ENCODE measurements at places on chromosomes 2 and 18. TPM values are rescaled to one million over a fixed set of nuclear protein-coding genes. Genes with fewer than 3 reads are reported as not detected.
A peak's percentile ranks its signal among the peaks of the same experiment; 100 is the strongest.

DNA sequence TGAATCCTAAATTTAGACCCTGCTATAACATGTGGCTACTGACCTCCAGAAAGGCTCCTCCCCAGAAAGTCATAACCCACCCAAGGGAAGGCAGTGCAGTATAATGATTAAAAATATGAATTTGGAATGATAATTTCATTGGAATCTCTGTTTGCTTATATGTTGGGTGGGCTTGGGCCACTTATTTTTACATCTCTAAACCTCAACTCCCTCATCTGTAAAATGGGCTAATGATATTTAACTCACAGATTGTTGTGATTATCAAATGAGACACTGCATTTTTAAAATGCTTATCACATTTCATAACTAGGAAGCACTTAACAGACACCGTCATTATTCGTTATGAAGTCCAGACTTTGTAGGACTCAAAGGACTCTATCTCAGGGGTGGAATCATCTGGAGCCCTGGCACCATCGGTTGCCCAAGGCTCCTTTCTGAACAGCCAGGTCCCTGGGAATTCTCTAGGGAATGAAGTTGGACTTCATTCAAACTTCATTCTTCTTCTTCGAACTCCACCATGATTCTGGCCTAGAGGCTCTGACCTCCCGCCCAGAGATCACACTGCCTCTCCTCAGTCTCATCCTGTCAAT lies 33.1 kb upstream of the RMDN2 start:
- DNase-seq, result no peak

GRCh38 chr2:159119652-159120257 lies 151.3 kb downstream of the TANC1 start:
- DNase-seq, result peak; percentile 39

GRCh38 chr18:27871726-27872125 lies 305.2 kb downstream of the CDH2 start:
- DNase-seq, result no peak

- no peak for DNase-seq
Observed at GRCh38 chr2:226136739-226137138, 662.9 kb downstream of the IRS1 start.

- no peak for DNase-seq
Observed at GRCh38 chr18:37389684-37390368, 175.8 kb downstream of the CELF4 start.

DNA sequence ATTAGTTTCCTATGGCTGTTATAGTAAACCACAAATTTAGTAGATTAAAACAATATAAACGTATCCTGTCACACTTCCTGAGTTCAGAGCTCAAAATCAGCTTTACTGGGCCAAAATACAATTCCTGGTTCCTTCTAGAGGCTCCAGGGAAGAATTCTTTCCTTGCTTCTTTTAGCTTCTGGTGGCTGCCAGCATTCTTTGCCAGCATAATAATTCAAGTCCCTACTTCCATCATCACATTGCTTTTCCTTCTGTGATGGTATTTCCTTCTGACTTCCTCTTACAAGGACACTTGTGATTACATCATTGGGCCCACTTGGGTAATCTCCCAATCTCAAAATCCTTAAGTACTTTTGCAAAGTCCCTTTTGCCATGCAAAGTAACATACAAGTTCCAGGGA lies 40.6 kb downstream of the MOB4 start:
- no peak for DNase-seq

The FOXD4L1 gene
- total RNA-seq, result 0.07 TPM

The UNC80 gene
- not detected for total RNA-seq

DNA sequence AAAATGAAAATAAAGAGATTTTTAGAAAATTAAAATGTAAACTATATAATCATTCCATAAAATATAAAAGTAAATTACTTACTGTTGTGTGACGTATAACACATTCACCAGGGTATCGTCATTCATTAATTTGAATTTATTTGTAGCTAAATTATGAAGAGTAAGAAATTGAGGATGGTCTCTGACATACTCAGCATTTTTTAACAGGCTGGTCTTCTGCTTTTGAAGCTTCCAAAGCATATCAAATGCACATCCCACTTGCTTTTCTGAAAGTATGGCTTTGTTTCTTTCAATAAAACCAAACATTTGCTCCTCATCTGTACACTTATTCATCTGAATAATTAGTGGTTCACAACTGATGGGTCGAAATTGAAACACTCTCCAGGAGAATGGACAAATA lies 2.1 kb downstream of the FASTKD1 start:
- no peak for DNase-seq

The DYSF gene
- 0.81 TPM for total RNA-seq

The LYG2 gene
- total RNA-seq, result not detected

The DLX2 gene
- 4.2 TPM for total RNA-seq

- DNase-seq, result peak; percentile 54
Observed at GRCh38 chr2:229539628-229540027, 174.7 kb downstream of the DNER start.

The RSAD2 gene
- 157 TPM for total RNA-seq

The IL36A gene
- total RNA-seq, result not detected

GRCh38 chr2:171460537-171460936 lies 26.5 kb downstream of the DCAF17 start:
- no peak for DNase-seq

The SLC23A3 gene
- total RNA-seq, result 0.02 TPM

DNA sequence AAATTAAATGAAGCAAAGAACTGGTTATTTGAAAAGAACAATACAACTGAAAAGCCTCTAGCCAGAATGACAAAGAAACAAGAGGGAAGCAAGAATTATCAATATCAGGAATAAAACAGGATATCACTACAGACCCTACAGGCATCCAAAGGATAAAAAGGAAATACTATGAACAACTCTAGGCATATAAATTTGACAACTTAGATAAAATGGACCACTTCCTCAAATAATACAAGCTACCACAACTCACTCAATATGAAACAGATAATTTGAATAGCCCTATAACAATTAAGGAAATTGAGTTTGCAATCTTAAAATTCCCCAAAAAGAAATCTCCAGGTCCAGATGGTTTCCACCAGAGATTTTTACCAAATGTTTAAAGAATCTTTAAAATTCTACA lies 19.8 kb downstream of the RPRD1A start:
- DNase-seq, result no peak

- peak; percentile 17 for DNase-seq
Observed at GRCh38 chr2:33267756-33268155, 208.7 kb upstream of the RASGRP3 start.

DNA sequence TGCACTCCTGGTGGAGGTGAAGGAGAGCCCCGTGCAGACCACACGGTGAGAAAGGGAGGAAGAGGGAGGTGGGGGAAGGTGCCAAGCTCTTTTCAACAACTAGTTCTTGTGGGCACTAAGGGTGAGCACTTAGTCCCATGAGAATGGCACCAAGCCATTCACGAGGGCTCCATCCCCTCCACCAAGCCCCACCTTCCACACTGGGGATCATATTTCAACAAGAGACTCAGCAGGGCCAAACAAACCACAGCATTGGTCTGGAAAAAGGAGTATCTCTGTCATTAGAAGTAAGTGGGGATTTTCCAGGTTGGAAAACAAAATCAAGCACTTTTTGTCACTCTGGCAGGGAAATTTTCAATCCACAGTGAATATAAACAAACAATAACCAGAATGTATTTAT lies 38.4 kb downstream of the ZAP70 start:
- peak; percentile 59 for DNase-seq

- no peak for DNase-seq
Observed at GRCh38 chr2:226307487-226308322, 491.9 kb downstream of the IRS1 start.

- DNase-seq, result no peak
Observed at GRCh38 chr18:41886126-41886807, 68.8 kb upstream of the PIK3C3 start.

GRCh38 chr2:18626256-18626668 lies 36.9 kb upstream of the NT5C1B start:
- peak; percentile 40 for DNase-seq

The ANKRD30B gene
- total RNA-seq, result 0.57 TPM

DNA sequence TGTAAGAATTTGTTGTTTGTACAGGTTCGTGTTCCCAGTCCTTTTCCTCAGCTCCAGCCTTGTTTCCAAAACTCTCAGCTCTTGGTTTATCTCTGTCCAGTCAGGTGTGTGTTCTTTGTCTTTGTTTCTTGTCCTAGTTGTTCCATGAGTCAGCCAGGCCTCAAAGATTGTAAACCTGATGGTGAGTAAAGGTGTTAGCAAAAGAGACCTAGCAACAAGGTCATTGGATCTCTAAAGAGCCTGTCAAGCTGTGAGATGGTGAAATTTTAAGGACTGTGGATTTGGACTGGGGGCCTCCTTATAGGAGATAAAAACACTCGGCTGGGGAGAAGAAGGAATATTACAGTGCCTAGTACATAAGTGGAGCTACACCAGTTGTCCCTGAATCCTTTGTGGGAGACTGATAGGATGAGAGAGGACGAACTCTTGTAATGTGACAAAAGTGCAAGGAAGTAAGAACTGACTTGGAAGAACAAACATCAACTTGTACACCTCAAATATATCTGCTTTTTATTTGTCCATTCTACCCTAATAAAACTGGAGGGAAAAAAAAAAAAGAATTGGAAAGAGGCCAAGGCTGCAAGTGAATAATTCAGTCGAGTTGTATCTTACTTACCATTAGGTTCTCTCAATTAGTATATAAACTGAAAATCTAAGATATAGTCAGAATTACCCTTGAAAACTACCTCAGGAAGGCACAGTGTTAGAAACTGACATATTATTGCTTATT lies 37.2 kb downstream of the ITGA6 start:
- no peak for DNase-seq

- no peak for DNase-seq
Observed at GRCh38 chr18:60585670-60586069, 213.1 kb upstream of the MC4R start.

GRCh38 chr2:127685410-127686080 lies 10.2 kb upstream of the LIMS2 start:
- DNase-seq, result no peak

GRCh38 chr2:177291701-177292100 lies 27.2 kb upstream of the NFE2L2 start:
- DNase-seq, result no peak

DNA sequence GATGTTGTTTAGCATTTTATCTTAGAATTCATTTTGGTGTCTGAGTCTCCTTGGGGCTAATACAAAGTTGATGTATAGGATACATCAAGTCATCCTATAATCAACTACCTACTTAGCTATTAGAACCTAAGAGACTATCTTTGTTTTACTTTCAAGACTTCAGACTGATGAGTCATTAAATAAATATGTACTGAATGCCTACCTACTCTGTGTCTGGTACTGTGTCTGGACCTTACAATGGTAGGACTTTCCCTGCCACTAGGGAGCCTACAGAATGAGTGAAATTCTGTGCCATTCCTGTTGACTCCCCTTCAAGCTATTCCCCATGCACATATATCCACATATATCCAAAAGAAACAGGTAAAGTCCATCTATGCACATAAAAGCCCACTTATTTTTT lies 114.5 kb downstream of the ERBB4 start:
- DNase-seq, result peak; percentile 7

The DNER gene
- 21.5 TPM for total RNA-seq

The CFAP65 gene
- total RNA-seq, result not detected

- no peak for DNase-seq
Observed at GRCh38 chr2:39508198-39508597, 71.1 kb upstream of the MAP4K3 start.

The UPP2 gene
- total RNA-seq, result not detected

DNA sequence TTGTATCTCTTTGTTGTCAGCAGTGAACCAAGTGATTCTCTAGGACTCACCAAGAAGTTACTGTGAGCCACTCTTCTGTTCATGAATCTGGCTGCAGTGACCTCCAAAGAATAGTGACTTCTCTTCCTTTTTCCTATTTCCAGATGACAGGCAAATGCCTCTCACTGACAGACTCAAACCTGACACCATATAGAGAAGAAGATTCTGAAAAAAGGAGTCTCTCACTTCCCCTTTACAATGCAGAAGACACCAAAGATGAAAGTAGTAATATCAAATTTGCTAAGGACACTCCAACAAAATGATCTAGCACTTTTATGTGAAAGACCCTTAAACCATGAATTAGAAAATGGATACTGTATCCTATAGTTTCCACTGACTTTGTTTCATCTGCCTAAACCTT lies 44.4 kb upstream of the SETBP1 start:
- DNase-seq, result no peak

The LIPG gene
- 66.5 TPM for total RNA-seq

DNA sequence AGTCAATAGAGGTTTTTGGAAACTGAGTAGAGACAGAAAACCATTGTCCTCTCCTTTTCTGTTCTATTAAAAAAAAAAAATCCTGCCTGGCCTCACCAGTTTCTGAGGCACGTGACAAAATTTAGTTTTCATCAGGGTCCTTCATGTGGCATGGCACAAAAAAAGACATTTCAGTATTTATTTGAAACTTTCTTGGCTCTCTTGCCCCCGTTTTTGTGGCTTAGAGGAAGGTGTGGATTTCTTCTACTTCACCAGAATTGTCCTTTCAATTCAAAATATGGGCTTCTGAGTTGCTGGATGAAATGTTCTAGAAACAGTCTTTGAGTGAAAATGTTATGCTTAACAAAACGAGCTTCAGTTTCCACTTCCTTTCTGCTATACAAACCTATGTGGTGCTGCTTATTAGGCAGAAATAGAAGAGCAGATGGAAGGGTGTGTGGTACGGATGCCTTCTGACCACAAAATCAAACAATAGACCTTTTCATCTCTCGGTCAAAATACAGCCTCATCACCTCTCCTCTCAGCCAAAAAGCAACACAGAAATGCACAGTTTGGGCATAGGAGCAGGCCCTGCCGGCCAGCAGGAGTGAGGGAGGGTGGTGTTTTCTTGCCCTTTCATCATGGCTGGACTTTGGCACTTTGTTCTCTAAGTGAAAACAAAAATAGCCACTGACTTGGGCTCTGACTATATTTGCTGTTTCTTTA lies 89.2 kb downstream of the SH3RF3 start:
- DNase-seq, result peak; percentile 46

The LIMS4 gene
- 0.94 TPM for total RNA-seq

DNA sequence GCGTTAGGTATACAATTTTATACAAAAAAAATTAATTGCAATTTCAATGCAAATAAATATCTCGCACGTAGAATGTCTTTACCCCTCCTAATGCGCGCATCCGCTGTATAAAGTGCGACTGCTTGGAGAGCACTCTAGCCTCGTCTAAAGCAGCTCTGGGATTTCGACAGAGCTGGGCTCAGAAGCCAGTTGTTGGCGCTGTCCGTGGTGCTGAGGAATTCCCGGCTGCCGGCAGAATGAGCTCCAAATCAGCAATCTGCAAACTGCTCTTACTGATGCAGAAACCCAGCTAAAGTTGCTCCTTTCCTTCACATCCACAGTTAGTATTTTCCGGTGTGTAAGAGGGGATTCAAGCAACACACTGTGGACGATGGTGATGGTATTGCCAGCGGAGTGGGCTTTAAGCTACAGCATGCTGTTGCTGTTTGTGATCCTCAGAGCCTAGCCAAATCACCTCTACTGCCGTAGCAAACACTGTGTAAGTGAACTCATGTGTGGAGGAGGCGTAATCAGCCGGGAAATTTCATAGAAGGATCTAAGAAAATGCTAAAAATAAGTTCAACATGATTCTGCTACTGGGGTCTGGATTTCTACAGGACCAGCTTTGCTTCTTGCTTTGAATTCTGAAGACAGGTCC lies at the start of gene VWC2L:
VWC2L (plus strand) TSS at position 137 of the 637 bp plus-strand sequence. CDS start 3,140 bp downstream, outside the sequence.
- DNase-seq, result peak; percentile 68
